ENCODE measurements at places on chromosomes 12 and 14. TPM values are rescaled to one million over a fixed set of nuclear protein-coding genes. Genes with fewer than 3 reads are reported as not detected.

Gene KICS2
- 17.2 TPM for total RNA-seq

Gene MYO1A
- 0.23 TPM for total RNA-seq

Gene PMEL
- 5.8 TPM for total RNA-seq

Gene ALX1
- 0.26 TPM for total RNA-seq

Gene CEBPE
- total RNA-seq: not detected

Gene SYCP3
- not detected for total RNA-seq

Gene OAS1
- total RNA-seq: 48.4 TPM

Gene MGP
- 500 TPM for total RNA-seq

Gene AKAP5
- 0.96 TPM for total RNA-seq

Gene ASIC1
- total RNA-seq: 1.6 TPM

Gene ASB2
- total RNA-seq: 35.1 TPM

GRCh38 chr12:74586251-74586650 lies 48.6 kb downstream of the ATXN7L3B start:
- DNase-seq: no peak

DNA sequence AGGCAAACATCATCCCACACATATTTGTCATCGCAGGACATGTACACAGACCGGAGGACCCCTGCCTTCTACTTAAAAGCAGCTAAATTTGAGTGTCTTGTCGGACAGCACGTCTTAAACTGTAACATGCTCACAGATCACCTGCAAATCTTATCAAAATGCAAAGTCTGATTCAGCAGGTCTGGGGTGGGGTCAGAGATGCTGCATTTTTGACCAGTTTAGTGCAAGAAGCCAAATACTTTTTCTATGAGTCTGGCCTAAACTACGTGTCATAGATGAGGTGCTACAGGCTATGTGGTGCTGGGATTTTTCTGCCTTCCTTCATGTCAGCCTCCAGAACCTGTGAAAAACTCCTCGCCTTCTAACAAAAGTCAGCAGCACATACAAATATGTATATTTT lies 178.8 kb upstream of the LHX5 start:
- DNase-seq: no peak

DNA sequence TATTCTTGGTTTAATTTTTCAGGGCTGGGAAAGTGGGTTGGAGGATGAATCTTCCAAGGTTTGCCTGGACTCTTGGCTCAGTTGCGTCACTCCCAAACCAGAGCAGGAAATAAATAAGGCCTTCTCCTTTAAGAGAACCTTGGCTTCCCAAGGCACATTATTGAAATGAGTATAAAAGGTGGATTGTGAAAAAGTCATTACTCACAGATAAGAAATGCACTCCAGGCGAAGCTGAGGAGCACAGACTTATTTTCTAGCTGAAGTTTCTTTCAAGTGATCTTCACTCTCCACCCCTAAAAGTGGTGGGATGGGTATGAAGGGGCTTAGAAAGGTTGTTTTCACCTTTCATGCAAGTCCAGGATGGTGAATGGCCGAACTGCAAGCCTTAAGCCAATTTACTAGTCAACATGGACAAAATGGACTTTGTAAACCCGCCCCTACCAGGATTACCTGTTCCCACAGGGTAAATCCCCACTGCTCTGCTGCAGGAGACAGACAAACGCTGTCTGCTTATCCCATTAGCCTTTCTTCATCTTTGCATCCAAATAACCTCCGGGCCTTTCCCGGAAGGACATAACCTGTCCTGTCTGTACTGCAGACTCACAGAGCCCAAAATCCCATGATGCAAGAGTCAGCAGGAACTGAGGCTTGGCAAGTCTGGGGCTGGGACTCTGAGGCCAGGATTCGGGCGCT lies 207.6 kb downstream of the BCL11B start:
- no peak for DNase-seq

DNA sequence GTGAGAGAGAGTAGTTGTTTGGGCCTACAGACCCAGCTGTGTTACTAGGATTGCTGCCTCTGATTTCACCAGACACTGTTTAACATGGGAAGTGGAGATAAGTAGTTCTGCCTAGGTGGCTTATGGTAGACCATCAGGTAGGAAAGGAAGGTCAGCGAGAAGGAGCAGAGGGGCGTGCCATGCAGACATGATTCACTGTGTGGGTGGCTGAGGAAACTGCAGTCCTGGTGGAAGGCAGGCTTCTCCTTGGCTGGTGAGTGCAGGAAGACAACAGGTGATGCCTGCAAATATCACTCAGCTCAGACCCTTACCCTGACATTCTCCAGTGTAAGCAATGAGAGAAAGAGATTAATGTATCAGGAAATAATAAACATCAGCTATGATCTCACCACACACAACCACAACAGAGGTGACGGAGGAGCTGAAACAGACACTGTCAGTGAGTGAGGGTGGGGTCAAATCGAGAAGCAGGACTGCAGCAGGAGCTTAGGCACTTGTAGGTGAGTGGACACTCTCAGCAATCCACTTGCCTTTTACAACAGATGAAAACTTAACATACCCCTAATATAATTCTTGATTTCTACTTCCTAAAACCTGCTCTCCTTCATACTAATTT lies 2.1 kb upstream of the PRR4 start:
- no peak for DNase-seq

DNA sequence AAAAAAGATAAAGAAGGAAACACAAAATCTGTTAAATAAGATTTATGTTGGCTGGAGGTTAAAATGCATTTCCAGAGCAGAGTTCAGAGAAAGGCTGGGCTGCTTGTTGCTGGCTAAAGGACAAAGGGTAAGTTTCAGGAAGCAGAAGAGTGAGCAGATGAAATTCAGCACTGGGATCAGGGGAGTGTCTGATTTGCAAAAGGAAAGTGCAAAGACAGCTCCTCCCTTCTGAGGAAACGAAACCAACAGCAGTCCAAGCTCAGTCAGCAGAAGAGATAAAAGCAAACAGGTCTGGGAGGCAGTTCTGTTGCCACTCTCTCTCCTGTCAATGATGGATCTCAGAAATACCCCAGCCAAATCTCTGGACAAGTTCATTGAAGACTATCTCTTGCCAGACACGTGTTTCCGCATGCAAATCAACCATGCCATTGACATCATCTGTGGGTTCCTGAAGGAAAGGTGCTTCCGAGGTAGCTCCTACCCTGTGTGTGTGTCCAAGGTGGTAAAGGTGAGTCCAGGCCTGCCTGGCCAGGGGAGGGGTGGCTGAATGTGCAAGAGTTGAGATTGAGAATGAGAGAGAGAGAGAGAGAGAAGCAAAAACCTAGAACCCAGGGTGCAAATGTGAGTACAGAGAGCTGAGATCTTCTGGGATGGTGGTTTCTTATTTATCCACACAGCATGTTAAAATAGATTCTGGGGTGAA lies at the start of gene OAS1:
OAS1 (plus strand) TSS at position 251 of the 703 bp plus-strand sequence; CDS start at position 329, 78 bp downstream.
- peak; percentile 62 for DNase-seq

GRCh38 chr12:588024-588322 lies 75.3 kb downstream of the NINJ2 start:
- no peak for DNase-seq

- no peak for DNase-seq
Observed at GRCh38 chr12:112527501-112527900, 108.8 kb downstream of the PTPN11 start.

DNA sequence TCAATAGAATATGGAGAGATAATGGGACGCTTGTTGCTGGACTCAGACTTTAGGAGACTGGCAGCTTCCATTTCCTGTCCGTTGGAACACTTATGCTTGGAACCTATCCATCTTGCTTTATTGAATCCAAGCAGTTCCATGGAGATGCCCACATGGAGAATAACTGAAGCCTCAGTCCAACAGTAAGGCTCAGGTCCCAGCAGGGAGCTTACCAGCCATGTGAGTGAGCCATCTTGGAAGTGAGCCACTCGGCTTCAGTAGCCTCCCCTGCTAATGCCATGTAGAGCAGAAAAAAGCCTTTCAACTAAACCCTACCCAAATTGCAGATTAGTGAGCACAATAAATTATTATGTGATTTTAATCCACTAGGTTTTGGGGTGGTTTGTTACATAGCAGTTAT lies 538.8 kb upstream of the STXBP6 start:
- no peak for DNase-seq

DNA sequence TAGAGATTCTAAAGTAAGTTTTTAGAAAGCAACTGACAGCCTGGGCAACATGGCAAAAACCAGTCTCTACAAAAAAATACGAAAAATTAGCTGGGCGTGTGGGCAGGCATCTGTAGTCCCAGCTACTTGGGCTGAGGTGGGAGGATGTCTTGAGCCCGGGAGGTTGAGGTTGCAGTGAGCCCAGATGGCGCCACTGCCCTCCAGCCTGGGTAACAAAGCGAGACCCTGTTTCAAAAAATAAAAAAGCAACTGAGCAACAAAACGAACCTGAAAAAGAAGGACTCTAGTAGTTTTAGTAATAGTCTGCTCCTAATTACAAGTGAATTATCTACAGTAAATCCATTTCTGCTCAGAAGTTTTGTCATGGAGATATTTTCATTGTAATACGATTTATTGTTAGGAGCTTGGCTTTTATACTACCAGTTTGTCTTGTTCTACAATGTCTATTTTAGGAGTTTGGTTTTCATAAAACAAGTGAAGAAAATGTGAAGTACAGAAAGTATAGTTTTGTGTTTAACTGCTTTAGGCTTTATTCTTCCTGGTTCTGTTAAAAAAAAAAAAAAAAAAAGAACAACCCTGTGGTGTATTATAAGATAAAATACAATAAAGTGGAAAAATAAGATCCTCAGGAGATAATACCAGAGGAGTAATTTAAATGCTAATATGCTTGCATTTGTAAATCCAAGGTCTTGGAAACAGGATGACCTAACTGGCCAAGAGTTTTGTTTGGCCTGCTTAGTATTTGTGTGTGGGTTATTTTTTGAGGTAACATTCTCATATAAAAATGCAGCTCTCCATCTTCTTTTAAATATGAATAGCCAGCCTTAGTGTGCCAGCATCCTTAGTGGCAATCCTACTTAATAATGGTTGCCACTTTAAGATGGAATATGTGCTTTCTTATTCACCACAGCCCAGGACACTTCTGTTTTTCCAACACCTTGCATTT lies 2.8 kb downstream of the TMX1 start:
- DNase-seq: no peak

- no peak for DNase-seq
Observed at GRCh38 chr12:130335517-130336392, 1.9 kb upstream of the PIWIL1 start.

DNA sequence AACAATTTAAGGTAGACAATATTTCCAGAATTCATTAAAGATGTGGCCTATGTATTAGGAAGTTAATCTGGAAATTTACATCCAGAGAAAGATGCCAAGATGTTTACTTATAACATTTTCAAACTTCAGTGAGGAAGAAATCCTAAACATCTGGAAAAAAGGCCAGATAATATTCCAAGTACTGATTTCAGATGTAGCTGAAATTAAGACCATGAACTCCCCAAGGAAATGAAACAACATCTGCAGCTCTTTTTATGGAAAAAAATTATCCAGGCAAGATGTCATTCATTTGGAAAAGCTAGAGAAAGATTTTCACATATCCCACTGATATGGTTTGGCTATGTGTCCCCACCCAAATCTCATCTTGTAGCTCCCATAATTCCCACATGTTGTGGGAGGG lies 35.0 kb downstream of the GNG2 start:
- no peak for DNase-seq

DNA sequence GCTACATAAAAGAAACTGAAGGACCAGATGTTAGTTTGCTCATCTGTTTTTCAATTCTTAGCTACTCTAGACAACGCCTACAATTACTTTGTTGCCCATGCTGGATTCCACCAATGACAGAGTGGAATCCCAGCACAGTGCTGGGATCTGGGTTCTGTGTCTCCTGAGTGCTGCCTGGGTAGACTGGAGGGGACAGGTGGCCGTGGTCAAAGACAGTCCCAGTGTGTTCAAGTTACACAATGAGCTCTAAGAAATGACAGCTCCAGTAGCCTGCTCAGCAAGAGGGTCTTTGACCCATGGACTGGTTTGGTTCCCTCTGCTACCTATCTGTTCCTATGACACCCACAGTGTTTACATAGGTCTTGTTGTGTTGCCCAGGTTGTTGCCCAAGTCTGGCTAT lies 38.5 kb downstream of the C2CD5 start:
- no peak for DNase-seq

- DNase-seq: no peak
Observed at GRCh38 chr12:80912901-80913770, 24.6 kb downstream of the LIN7A start.

DNA sequence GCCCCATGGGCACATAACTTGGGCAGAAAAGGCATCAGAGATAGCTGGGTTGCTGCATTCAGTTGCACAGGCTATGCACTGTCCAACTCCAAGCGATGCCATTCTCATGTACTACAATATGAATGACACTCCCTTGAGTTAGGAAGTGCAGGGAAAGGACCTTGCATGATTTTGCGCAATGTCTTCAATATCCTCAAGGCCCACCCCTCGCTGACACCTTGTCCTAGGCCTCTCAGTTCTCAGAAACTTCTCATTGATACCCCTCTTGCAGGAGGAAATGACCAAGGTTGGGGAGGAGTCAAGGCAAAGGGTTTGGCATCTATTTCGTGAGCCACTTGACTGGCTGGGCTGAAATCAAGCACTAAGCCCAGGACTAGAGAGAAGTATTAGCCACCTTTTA lies 70.4 kb downstream of the ARL6IP4 start:
- no peak for DNase-seq

DNA sequence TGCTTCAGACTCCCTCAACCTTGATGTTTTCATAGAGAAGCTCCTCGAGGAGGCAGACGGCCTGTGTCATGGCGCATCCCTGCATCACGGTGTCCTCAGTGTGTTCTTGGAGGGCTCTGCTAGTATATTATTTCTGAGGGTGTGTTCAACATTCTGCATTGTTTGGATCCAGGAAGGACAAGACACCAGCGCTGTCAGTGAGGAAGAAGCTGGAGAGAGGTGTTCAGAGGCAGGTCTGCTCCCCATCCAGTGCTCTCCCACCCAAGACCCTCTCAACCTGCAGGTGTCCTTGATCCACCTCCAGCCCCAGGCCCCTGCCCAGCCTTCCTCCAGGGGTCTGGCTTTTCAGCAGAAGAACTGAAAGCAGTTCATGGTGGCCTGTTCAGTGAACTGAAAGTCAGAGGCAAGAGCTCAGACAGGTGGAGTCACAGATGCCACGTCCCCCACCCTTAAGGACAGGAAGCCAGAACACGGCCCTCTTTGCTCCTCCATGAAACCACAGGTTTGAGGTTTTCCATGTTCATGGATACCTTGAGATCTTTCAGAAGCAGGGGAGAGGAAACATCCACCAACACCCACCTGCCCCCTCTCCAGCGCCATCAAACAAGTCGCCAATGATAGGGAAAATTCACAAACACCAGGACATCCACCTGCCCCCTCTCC lies 37.4 kb downstream of the DIO3 start:
- no peak for DNase-seq

- DNase-seq: no peak
Observed at GRCh38 chr14:75023108-75023507, 20.4 kb downstream of the EIF2B2 start.

Data from ureter (tissue), 1 donor.